ENCODE measurements at places on chromosomes 16 and 17. TPM values are rescaled to one million over a fixed set of nuclear protein-coding genes. Genes with fewer than 3 reads are reported as not detected.
A peak's percentile ranks its signal among the peaks of the same experiment; 100 is the strongest.

DNA sequence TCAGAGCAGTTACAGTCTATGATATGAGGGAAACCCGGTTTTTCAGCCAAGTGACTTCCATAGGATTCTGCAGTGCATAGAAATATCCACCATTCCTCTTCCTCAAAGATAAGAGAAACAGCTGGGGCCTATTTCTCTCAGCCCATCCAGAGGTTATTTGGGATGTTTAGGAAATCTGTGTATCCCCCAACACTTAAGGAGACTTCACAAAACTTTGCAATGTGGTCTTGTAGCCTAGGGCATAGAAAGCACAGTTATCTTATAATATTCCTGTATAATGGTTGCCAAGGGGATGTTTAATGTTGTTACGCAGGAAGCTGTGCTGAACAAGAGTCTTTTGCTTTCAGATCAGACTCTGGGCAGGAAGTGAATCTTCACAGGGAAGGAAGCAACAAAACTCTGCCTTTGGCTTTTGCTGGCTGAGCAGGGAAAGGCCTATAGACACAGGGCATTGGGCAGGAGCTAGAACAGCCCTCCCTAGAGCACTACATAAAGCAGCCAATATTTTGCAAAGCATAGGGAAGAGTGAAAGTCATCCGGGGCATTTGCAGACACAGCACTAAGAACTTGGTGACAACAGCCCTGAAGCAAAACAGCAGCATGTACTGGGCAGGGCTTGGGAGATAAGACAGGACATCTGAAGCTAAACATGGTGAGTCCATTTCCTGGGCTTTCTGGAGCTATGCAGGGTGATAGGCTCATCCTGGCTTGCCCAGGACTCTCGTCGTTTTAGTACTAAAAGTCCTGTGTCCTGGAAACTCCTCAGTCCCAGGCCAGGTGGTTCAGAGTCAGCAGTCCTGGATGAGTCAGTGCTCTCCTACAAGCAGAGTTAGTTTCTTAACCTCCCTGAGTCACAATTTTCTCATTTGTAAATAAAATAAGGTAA is 18.7 kb upstream of the BEAN1 start:
- DNase-seq: no peak

GRCh38 chr17:47961406-47961805 is 3.7 kb upstream of the PRR15L start:
- no peak for DNase-seq

Gene SHBG
- not detected for total RNA-seq

GRCh38 chr17:10052106-10052813 is 146.1 kb downstream of the GAS7 start:
- no peak for DNase-seq

Gene TNP2
- total RNA-seq: not detected

Gene CD2BP2
- 47.2 TPM for total RNA-seq

DNA sequence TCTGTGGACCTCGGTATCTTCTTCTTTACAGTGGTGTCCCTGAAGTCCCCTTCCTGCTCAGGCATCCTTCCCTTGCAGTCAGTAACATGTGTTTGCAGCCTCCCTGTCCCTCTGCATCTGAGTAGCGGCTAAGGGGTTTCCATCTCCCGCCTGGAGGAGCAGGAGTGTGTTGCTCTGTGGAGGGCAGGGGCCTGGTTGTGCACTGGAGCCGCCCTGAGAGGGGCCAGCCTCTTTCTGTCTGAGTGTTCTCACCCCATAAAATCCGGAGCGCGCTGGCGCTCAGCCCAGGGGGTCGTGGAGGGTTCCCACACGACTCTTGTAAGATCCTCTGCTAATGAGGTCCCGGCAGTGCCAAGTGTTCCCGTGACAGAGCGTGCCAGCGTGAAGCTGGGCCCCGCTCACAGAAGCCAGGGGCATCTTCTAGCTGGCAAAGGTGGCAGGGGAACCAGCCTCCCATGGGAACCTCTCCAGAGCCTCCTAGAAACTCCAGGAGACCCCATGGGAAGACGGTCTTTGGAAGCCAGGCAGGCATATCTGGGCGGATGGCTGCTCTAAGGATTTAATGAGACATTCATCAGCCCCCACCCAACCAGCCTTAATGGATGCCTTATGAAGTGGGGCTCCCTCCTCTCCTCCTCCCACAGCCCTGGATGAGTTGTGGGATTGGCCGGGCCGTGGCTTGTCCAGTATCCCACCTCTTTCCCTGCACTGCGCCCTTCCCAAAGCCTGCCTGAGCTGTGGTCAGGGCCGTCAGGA is 91.4 kb upstream of the GSE1 start:
- no peak for DNase-seq

Gene PIRT
- not detected for total RNA-seq

- no peak for DNase-seq
Measured at GRCh38 chr16:27739606-27740357, 189.8 kb downstream of the KATNIP start.

Gene HS3ST3B1
- total RNA-seq: 0.96 TPM

Gene RGS9
- total RNA-seq: 5.0 TPM

- DNase-seq: no peak
Measured at GRCh38 chr16:4378161-4378666, 6.6 kb downstream of the VASN start.

Gene C17orf50
- not detected for total RNA-seq

GRCh38 chr17:54968988-54969332 is 395 bp downstream of the STXBP4 start:
- DNase-seq: peak; percentile 25

DNA sequence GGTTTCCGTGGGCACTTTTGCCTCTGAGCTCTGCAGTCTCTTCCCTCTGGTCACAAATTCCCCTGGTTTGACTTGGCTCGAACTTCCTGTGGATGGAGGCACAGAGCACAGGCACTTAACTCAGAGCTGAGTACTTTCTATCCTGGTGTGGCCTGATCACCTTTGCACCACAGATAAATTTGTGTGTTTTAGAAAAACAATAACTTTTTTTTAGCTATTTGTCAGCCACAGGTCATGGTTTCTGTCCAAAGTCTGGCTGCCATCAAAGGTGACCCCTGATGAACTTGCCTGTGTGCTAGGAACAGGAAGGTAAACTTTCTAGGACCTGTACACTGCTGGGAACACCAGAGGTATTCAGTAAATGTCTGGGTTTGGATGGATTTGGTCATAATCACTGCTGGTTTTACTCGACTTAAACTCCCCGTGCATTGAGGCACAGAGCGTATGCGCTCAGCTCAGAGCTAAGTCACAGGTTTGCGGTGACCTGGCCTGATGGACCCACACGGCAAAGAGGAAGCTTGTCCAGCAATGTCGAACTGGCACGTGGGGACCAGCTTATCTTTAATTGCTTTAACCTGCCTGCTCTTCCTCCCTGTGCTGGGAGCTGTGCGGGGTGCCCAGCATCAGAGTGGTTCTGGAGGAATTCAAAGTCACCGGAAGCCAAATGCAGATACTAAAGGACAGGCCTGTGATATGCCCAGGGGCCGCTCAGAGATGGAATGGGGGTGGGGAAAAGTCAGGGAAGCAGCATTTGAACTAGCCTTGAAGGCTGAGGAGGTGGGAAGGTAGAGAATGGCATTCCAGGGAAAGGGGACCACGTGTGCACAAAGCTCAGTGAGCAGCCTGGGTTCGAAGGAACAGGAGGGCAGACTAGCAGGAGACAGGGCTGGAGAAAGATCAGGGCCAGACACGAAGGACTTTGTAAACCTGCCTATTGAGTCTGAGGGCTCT is 12.9 kb downstream of the SLC13A5 start:
- DNase-seq: no peak

- DNase-seq: no peak
Measured at GRCh38 chr17:3978421-3979289, 14.4 kb upstream of the ATP2A3 start.

Gene HOXB8
- total RNA-seq: 4.6 TPM

DNA sequence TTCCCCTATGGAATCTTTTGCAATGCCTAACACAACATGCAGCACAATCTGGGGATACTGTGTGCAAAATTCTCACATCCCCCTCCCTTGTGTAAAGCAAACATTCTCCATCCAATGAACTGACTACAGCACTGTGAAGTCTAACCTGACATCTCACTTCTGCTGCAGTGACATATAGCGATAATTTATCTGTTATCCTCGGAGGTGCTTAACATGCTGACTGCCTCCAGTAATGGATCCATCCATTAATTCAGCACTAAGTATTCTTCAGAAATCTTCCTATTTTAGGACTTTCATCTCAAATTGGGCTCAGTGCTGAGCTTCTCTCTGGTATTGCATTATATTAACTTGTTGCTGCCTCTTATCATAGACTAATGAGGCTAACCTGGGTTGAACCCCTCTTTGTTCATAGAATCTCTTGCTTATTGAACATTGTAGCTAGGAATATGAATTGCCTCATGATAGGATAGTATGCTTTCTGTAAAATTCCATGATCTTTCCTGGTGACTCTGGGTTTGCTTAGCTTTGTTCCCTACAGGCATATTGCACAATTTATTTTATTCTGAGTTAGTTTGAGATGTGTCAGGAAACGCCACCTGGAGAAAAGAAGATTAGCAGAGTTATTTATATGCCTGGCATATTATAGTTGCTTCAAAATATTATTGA is 187.9 kb downstream of the CNTNAP4 start:
- no peak for DNase-seq

DNA sequence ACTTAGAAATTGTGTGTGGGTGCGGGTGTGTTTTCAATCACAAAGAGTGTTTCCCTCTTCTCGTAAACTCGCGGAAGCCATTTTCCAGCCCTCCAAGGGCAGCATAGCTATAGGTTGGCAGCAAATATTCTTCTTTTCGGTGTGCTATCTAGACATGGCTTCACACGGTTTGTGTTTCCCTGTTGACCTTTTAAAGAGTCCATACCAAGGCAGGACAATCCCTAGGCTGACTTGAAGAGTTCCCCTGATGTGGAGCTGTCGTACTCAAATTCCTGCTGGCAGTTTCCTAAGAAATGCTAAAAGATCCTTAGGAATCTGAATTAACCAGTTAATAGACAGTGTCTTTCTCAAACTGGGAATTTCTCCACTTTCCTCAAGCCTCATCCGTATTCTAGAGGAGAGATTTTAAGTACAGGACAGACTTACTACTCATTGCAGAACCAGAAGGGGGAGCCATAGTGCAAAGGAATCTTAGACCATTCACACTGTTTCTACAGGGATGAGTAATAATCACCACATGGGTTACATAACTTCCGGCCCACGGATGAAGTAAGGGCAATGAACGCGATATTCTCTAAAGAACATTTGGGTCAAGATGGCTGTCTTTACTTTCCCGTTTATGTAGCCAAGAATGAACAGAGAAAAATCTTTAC is 288.6 kb upstream of the ELAC2 start:
- no peak for DNase-seq

Gene ASPA
- 3.8 TPM for total RNA-seq

DNA sequence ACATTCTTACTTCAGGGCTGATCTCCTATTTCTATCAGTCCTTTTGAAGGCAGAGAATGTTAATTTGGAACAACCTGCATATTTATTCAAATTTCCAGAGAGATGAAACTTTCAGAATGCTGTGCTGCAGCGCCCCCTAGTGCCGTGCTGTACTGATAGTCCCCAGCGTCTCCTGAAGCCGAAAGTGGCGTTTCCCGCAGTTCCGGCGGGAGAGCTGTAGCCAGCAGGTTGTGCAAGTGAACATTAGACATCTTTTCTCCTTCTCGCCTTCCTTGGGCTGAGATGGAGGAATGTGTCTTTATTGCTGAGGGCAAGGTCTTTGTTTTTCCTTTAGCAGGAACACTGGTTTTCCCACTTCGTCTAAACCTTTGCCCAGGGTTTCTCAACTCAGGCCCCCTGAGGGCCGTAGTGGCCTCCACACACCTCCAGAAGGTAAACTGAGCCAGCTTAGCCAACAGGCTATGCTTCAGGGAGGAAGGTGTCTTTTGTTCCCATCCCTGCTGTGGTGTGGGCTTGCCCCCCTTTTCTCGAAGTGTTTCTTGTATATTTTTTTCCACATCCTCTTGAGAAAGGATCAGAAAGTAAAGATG is 26.4 kb downstream of the USP10 start:
- peak; percentile 95 for DNase-seq

GRCh38 chr17:42677921-42678781 is 1.4 kb upstream of the PLEKHH3 start:
- DNase-seq: peak; percentile 74

Gene PRR15L
- 38.7 TPM for total RNA-seq

- DNase-seq: no peak
Measured at GRCh38 chr17:8580952-8581658, 49.4 kb downstream of the MYH10 start.

- no peak for DNase-seq
Measured at GRCh38 chr17:71334048-71334751, 786.6 kb upstream of the SOX9 start.

DNA sequence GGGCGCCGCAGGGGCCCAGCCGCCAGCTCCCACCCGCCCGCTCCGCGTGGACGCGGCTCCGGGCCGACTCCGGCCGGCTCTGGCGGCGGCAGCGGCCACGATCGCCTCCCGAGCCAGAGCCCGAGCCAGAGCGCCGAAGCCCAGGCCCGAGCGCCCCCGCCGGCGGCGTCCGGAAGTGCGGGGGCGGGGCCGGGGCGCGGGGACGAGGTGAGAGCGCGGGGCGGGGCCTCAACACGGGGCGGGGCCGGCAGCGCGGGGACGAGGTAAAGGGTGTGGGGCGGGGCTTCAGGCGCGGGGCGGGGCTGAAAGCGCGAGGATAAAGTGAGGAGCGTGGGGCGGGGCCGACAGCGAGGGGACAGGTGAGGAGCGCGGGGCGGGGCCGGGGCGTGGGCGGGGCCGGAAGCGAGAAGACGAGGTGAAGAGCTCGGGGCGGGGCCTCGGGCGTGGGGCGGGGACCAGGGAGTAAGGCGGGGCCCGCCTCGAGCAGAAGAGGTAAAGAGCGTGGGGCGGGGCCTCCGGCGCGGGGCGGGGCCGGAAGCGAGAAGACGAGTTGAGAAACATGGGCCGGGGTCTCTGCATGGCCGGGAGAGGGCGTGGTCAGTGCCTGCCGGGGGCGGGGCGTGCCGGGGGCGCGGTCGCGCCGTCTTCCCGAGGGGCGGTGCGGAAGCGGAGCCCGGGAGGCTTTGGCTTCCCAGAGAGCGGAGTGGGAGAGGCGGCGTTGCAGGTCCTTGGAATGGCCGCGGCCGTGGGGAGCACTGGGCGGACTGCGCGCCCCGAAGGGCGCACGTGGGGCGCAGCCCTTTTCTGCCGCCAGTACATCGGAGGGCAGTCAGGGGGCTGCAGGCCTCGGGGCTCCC is at the start of gene AXIN1:
Gene AXIN1 (minus strand): TSS at position 177 of the 857 bp plus-strand sequence. CDS start 5,698 bp downstream, outside the sequence.
- DNase-seq: peak; percentile 100

- no peak for DNase-seq
Measured at GRCh38 chr17:60086818-60087591, 8.3 kb upstream of the HEATR6 start.

GRCh38 chr16:4370570-4371356 is 885 bp upstream of the VASN start:
- DNase-seq: peak; percentile 63

Gene PRSS33
- total RNA-seq: not detected

DNA sequence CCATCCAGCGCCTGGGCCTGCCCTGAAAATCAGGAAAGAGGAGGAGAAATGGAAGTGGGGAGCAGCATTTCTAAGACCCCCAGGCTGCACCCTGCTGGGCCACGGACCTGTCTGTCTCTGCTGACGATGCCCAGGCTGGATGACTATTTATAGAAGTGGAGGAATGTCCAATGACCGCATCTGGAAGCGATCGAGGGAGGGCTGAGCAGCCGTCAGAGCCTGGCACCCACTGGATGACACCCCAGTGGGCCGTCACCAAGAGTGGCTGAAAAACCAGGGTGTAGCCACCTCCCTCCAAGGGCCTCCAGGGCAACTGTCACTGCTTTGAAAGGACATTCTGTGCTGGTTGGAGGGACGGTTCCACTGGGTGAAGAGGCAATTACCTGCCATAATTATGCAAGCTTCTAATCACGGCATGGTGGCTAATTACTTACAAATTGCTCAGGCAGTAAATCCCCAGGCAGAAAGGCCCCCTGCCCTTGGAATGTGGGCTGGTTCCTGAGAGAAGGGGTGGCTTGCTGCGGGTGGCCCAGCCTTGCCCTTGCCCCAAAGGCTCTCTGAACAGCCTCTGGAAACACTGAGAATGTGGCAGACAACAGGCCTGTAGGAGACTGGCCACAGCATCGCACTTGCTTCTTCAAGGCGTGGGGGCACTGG is 332.1 kb downstream of the C16orf95 start:
- DNase-seq: no peak

Gene RASL10B
- total RNA-seq: 11.1 TPM
